ENCODE measurements at places on chromosomes 11 and 22.

DNA sequence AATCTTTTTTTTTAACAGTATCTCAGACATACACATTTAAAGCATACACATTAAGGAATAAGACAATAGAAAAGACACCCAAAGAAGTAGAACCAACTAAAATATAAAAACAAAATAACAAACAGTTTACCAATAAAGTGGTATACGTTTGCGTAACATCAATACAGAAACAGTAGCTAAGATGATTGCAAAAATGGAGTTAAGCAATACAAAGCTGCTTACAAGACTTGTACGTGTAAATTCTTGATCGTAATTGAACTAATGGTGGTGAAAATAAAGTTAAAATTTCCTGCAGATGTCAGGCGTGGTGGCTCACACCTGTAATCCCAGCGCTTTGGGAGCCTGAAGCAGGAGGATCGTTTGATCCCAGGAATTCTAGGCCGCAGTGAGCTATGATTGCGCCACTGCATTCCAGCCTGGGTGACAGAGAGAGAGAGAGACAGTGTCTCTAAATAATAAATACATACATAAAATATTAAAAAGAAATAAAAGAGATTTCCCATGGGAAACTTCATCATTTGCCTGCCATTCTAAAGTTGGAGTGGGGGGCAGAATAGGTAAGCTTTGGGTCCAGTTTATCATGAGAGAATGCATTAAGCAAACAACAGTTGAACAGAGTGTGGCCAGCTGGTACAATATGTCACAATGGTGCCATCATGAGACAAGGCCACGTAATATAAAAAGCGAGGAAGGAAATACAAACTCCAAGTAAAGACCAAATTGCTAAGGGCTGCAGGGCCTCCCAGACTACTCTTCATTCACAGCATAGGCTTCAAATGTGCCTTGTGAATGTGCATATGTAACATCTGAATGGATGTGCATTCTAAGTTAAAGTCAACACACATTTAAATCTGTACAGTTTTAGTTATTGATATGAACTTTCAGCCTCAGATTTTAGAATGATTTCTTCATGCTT lies 38.9 kb upstream of the EED start:
- DNase-seq: no peak

GRCh38 chr11:1556278-1556902 lies 15.7 kb downstream of the DUSP8 start:
- DNase-seq: no peak

DNA sequence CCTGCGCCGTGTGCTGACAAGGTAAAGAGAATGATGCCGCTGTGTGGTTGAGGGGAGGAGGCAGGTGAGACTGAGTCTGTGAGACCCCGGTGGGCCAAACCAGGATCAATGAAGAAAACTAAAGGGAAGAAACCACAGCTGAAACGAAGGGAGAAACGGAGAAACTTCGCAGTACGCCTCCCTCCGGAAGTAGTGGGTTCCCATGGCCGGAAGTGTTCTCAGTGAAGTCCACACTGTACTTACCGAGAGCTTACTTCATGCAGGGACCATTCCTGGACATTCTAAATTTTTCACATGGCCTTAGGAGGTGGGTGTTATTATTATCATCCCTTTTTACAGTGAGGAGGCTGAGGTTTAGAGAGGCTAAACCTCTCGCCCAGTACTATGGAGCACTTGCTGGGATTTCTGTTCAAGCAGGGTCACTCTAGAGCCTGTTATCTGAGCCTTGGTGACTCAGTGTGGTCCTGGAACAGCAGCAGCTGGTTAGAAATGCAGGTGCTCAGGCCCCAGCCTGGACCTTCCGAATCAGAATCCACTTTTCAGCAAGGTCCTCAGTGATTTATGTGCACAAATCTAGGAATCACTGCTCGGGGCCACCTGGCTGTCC lies 17.9 kb downstream of the CD5 start:
- DNase-seq: no peak

GRCh38 chr11:126607374-126607773 lies 251.9 kb downstream of the ST3GAL4 start:
- DNase-seq: peak; percentile 73

DNA sequence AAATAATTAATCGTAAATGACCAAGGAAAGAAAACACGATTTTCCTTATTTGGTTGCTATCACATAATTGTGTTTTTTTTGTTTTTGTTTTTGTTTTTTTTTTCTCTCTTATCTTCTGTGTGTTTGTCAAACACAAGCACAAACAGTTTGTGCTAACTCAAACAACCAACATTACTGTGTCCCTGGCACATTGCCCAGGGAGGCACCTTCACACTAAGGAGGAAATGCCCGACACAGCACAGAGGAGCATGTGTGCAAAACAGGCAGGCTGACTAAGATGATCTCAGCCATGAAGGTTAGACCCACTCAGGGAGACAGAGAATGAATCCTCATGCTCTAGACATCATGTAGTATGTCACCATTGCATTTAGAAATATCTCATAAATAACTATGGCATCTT lies 130.1 kb downstream of the SOX6 start:
- DNase-seq: no peak

DNA sequence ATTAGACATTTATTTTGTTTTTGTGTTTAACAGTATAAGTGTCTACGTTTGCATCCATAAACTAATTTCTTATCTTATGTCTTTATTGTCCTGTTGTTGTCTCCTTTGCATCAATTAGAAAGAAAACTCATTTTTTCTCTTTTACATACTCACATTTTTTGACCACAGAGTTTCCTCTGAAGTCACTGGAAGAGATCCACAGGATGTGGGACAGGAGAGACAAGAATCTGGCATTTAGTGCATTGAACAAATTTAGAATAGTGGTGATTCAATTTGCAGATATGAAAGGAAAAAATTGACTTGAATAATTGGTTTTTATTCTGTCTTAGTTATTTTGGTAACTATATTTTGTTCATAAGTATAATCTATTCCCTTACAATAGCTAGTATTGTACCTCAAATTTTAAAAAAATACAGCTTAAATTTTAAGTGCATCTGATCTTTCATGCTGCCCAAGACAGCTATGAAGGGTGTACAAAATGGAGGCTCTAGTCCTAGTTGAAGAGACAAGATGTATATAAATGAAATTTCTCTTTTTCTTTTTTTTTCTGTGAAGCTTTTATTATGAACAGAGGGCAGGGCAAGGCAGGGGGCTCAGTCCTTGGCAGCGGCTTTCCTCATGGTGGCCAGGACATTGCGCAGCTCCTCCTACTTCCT lies 24.4 kb downstream of the HORMAD2 start:
- no peak for DNase-seq

DNA sequence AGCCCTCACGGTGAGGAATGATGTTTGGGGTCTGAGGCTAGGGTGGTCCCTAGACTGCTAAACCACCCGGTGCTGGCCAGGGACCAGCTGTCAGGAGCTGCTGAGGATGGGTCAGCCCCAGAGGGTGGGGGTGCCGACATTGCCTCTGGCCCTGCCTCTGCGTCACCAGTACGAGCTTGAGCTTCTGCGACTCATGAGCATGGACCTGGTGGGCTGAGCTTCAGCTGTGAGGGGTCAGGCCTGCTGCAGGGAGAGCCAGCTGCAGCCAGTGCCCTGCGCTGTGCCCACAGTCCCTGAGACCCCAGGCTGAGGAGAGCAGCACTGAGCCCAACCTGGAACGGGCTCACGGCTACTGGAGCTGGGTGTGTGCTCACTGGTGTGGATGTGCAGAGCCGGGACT lies 7.0 kb downstream of the DERL3 start:
- DNase-seq: no peak

GRCh38 chr22:39475337-39475736 lies 18.5 kb downstream of the MGAT3 start:
- DNase-seq: no peak

DNA sequence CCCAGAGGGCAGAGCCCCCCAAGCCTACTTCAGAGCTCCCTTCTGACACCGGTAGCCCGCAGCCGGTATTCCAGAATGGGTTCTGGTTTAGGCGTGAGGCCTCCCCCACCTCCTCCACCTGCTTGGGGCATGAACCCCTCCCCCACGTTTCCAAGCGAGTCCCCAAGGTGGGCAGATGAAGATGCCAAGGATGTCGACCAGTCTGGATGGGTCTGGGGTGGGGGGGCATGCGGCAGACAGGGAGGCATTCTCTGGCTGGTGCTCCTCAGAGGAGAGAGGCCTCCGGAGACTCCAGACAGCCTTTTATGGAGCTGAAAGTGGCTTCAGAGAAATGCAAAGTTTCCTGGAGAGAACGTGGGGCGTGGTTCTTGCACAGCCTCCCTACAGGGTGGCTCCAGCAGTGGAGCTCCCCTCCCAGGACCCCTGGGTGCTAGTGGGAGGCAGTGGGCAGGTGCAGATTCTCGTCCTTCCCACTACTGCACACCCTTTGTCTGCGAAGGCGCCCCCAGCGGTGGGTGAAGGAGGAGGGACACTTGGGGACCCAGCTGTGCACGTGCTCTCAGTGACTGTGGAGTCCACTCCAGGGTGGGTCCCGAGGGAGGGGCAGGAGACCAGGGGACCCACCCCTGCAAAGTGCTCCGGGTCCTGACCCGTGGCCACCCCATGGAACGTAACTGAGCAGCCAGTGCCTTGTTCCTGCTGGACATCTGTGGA lies 4.2 kb downstream of the CCND1 start:
- DNase-seq: no peak

DNA sequence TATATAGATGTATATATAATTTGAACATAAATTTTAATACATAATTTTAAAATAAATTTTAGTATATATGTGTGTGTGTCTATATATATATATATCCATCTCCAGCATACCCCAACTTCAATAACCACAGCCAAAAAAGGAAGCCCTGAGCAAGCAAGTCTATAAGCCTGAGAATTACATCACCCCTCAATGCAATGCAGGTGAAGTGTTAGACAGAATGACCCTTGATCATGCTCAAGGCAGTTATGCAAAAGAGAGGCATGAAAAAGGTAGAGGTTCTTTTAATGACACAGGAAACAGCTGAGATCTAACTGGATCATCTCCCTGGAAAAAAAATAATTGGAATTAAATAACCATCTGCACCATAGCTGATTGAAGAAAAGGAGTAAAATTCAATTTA lies 557.9 kb upstream of the ANO5 start:
- DNase-seq: no peak

GRCh38 chr11:11709447-11710239 lies 87.8 kb upstream of the GALNT18 start:
- DNase-seq: peak; percentile 34

- DNase-seq: no peak
These were observed 907.5 kb upstream of the CCDC90B start for GRCh38 chr11:84193706-84194105.

DNA sequence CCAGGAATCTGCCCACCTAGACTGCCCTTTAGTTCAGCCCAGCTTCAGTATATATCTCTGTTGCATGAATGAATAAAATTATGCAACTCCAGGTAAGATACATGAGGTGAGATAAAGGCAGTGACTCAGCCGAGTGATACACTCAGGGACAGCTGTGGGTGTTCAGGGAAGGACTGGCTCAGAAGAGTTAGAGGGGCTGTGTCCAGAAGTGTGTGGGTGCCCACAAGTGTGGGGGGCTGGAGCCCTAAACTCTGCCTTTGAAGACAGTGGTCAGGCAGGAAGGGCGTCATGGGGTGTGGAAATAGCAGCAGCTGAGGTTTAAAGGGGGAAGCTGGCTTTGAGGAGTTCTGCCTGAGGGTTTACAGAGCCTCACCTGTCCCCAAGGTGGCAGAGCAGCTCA lies 8.3 kb downstream of the FTH1 start:
- no peak for DNase-seq

GRCh38 chr11:14065681-14066080 lies 103.2 kb downstream of the SPON1 start:
- DNase-seq: no peak

GRCh38 chr22:43365715-43366440 lies 22.7 kb upstream of the SCUBE1 start:
- no peak for DNase-seq

GRCh38 chr11:69664103-69664775 lies 10.9 kb downstream of the LTO1 start:
- no peak for DNase-seq

DNA sequence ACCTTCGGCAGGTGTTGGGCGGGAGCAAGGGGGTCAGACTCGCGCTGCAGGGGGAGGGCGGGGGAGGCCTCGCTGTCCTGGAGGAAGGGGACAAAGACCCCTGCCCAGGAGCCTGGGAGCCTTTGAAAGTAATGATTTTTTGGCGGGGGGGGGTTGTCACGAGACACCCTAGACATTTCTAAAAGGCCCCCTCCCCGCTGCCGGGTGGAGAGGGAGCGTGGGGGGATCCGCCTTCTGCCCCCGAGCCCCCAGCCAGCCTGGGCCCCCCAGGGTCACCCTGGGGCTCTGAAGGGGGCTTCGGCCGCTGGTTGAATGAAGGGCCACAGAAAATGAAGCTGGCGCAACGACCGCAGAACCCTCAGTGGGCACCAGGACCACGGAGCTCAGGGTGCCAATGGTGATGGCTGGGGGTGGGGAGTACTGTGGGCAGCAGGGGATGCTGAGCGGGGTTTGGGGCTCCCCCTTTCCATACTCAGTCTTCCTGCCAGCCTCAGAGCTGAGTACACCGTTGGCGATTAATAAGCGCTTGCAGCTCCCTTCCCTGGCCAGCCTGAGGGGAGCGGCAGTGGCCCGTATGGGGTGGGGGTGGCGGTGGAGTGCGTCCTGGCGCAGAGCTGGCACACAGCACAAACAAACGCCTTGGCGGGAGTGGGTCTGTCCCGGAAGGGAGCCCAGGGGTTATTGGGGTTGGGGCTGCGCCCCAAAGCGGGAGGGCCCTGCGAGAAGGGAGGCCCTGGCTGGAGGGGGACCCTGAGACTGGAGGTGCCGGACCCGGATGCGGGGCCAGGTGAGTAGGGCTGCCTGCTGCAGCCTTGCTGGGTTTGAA lies 1.2 kb upstream of the DUSP8 start:
- DNase-seq: no peak

- DNase-seq: no peak
These were observed 23.4 kb upstream of the GRK3 start for GRCh38 chr22:25540908-25541660.

DNA sequence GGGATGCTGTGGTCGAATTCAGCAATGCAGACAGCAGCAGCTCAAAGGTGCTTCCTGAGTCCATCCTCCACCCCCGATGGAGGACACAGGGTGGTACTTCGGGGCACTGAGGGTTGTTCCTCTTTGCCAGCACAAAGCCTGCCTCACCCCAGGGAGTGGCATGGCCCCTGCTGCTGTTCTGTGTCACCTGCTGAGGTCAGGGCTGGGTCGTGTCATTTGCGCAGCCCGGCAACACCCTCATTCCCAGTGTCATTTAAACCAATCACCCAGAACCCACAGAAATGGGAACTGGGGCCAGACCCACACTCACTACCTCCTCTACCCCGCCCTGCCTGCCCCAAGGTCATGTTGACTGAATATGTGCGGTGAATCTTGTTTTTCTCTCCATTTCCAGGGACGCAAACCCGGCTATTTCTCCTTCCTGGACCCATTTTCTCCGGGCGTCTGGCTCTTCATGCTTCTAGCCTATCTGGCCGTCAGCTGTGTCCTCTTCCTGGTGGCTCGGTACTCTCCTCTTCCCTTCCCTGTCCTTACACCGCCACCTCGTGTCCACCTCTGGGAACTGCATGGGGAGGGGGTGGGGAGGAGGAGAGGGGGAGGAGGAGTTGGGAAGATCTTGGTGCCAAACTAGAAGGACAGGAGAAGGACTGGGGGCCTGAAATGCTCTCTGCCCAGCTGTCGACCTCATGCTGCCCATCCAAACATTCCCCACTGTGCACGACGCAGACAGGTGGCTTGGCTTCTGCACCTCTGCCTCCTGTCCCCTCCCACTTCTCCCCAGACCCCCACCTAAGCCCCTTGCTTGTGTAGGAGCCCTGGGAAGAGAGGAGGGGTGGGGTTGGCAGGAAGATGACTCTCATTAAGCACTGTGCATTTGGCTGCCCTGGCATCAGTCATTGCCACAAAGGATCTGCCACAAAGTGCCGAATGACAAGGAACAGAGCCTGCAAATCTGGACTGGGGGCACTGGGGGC lies 71.2 kb upstream of the TBCEL start:
- peak; percentile 81 for DNase-seq

- DNase-seq: no peak
These were observed 10.9 kb downstream of the PDGFB start for GRCh38 chr22:39233710-39234471.

Data from putamen (tissue), 1 donor.